ENCODE measurements at places on chromosomes 4 and X.
A peak's percentile ranks its signal among the peaks of the same experiment; 100 is the strongest.

GRCh38 chr4:8002525-8003309 is 63.1 kb upstream of the AFAP1 start:
- no peak for DNase-seq

DNA sequence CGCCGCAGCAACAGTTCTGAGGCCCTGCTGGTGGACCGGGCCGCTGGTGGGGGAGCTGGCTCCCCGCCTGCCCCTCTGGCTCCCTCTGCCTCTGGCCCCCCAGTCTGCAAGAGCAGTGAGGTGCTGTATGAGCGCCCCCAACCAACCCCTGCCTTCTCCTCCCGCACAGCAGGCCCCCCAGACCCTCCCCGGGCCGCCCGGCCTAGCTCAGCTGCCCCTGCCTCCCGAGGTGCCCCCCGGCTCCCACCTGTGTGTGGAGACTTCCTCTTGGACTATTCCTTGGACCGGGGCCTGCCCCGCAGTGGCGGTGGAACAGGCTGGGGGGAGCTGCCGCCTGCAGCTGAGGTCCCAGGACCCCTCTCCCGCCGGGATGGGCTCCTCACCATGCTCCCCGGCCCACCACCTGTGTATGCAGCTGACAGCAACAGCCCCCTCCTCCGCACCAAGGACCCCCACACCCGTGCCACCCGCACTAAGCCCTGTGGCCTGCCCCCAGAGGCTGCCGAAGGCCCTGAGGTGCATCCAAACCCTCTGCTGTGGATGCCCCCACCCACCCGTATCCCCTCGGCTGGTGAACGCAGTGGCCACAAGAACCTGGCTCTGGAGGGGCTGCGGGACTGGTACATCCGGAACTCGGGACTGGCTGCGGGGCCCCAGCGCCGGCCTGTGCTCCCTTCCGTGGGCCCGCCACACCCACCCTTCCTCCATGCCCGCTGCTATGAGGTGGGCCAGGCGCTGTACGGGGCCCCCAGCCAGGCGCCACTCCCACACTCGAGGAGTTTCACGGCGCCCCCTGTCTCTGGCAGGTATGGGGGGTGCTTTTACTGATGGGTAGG is 6.3 kb downstream of the PRAF2 start:
- no peak for DNase-seq

DNA sequence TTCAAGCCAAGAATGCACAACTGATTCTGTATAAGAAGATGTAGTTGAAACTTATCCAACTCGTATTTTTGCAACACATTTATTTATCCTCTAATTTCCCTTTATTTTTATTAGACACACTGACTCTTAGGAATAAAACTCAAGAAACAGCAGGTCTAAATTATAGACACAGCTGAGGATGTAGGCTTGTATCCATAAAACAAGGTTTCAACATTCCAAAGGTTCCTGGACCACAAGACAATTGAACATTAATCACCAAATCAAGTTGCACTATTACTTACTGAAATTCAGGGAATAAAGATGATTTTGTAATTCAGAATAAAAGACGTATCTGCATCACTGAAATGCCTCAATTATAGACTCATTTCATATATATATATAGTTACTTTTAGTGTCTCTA is 683.5 kb upstream of the GRIA3 start:
- no peak for DNase-seq

DNA sequence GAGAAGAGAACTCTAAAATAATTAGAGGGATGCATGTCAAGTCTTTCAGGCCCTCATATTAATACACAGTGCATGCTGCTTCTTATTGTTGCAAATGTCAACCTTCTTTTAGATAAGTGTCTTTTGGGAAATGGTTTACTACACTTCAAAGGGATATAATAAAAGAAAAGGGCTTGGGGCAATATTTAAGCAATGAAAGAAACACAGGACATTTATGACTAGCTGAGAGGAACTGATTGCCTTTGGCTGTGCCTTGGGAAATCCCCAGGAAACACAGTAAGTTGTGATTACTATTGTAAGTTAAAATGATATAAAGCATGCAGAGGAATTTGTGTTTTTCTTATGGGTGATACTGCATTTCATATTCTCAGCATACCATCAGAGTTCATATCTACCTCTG is 1036.2 kb upstream of the GRID2 start:
- no peak for DNase-seq

DNA sequence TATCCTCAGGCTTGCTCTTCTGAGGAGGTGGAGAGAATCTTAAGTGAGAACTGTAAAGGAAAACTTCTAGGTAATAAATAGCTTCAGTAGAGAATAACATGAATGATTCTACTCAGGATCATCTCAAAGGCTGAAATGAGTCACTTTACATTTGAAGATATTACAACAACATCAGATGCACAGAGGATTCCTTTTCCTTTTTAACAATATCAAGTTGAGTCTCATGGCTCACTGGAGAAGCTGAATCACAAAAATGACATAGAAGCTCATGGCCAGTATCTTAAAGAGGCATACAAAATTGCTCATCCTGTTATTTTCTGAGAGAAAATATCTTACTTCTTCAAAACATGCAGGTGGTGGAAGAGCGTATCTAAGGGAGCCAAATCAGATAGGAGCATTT is 72.5 kb upstream of the EMCN start:
- no peak for DNase-seq

DNA sequence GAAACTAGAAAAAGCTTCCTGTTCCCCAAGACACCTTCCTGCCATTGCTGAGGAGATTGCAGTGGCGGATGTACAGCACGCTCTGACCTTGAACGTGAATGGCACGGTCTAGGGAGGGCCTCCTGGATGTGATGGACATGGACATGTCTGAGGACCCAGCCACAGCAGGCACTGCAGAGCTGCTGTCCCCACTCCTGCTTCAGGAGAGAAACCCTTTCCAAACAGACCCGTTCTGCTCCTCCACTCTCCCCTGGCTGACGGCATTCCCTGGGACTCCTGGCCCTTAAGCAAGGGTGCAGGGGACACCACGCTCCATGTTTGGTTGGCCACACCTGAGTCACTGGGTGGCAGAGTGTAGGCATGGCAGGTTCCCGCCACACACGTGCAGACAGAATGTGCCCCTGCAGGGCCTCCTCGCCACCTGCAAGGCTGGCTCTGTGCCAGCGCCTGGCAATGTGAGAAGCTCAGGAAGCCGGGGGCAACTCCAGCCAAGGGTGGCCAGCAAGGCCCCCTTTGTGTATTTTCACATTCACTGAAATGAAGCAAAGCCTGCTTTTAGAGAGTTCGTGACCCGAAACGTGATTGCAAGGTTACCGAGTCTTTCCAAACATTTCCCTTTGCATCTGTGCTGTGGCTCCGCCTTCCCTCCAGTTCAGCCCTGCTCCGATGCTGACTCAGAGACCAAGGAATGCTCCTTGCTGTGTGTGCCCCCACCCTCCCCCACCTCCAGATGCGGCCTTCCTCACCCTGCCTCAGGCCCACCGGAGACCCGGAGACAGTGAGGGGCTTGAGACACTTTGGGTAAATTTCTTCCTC is 46.1 kb downstream of the HTRA3 start:
- DNase-seq: no peak

- no peak for DNase-seq
Measured at GRCh38 chr4:144733566-144733965, 87.6 kb downstream of the HHIP start.

- no peak for DNase-seq
Measured at GRCh38 chr4:42344749-42345148, 52.5 kb upstream of the SHISA3 start.

DNA sequence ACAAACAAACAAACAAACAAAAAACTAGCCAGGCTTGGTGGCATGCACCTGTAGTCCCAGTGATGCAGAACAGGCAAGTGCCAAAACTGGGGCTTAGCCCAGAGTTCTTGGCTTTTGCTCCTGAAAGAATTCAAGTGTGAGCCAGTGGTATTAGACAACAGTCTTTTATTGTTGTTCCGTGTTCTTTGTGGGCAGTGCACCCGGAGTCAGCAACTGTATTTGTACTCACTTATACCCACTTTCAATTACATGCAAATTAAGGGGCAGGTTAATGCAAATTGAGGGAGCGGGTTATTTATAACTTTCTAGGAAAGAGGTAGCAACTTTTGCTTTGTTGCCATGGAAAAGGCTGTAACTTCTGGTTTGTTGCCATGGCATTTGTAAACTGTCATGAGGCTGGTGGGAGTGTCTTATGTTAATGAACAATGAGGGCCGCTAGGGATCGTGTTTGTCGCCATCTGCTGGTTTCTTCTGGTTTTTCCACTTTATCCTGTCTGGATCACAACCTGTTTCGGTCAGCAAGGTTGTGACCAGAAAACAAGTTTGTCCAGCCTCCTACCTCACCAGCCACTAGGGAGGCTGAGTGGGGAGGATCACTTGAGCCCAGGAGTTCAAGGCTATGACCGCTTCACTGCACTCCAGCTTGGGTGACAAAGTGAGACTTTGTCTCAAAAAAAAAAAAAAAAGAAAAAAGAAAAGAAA is 88.8 kb upstream of the ESX1 start:
- peak; percentile 32 for DNase-seq

DNA sequence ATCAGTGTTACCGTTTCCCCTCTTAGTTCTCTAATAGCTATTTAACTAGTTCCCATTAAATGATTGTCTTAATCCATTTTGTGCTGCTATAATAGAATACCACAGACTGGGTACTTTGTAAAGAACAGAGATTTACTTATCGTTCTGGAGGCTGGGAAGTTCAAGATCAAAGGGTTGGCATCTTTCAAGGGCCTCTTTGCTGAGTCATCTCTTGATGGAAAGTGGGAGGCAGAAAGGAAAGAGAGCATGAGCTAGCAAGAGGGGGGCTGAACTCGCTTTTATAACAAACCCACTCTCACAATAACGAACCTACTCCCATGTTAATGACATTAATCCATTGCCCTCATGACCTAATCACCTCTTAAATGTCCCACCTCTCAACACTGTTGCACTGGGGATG is 17.4 kb upstream of the NKX3-2 start:
- DNase-seq: no peak

GRCh38 chr4:156999175-156999517 is 27.5 kb upstream of the PDGFC start:
- no peak for DNase-seq

GRCh38 chr4:106365613-106366012 is 3.0 kb downstream of the GIMD1 start:
- DNase-seq: no peak

DNA sequence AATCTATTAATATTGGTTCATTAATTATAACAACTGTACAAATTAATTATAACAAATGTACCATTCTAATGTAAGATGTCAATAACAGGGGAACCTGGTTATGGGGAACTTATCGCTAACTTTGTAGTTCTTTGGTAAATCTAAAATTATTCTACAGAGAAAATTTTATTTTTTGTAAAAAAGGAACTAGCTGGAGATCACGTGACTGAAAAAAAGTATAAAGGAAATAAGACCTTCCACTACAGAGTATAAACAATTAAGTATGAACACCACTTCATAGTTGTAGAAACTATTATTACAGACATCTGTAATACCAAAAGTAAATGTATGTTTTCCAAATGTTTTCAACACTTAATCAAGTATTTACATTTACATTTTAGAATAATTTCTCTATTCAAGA is 77.9 kb upstream of the DKK2 start:
- no peak for DNase-seq

- DNase-seq: no peak
Measured at GRCh38 chr4:186074189-186074588, 5.2 kb downstream of the TLR3 start.

DNA sequence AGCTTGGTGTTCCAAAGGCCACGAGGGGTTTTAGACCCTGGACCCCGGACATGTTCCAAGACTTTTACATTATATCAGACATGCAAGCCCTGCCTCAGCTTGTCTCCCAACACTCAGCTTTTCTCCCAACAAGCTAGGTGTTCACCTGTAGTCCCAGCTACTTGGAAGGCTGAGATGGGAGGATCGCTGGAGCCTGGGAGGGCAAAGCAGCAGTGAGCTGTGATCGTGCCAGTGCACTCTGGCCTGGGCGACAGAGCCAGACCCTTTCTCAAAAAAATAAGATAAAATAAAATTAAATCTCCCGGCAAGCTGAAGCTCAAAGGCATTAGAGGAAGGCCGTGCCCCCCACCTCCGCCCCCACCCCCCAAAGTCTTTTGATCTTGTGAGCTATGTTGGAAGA is 13.7 kb downstream of the CTAG1A start:
- DNase-seq: no peak

- no peak for DNase-seq
Measured at GRCh38 chr4:52199574-52200338, 148.7 kb downstream of the SPATA18 start.

GRCh38 chr4:107699466-107700206 is 20.4 kb downstream of the PAPSS1 start:
- DNase-seq: no peak

GRCh38 chr4:2292646-2293108 is 30.8 kb upstream of the MXD4 start:
- DNase-seq: no peak

DNA sequence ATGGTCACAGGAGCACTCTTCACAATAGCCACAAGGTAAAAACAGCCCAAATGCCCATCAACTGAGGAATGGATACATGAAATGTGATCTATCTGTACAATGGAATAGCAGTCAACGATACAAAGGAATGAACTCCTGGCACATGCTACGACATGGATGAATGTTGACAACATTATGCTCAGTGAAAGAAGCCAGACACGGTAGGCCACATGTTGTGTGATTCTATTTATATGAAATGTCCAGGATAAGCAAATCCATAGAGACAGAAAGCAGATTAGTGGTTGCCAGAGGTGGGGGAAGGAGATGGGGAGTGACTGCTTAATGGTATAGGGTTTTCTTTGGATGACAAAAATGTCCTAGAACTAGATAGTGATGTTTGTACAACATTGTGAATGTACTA is 58.7 kb upstream of the GPM6B start:
- no peak for DNase-seq

DNA sequence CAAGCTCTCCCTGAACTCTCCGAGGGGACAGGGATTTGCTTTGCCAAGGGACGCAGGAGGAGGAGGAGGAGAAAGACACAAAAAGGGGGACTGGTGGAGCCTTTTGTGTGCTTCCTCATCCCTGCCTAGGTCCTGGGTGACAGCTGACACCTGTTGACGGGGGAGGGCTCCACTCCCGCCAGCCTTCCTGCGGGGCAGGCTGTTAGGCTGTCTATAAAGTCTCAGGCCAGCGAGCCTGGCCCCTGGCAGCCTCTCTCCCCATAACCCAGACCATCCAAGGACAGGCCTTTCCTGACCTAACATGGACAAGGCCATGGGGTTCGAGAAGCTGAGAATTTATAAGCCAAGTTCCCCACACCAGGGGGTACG is 832 bp upstream of the EVC2 start:
- DNase-seq: no peak

DNA sequence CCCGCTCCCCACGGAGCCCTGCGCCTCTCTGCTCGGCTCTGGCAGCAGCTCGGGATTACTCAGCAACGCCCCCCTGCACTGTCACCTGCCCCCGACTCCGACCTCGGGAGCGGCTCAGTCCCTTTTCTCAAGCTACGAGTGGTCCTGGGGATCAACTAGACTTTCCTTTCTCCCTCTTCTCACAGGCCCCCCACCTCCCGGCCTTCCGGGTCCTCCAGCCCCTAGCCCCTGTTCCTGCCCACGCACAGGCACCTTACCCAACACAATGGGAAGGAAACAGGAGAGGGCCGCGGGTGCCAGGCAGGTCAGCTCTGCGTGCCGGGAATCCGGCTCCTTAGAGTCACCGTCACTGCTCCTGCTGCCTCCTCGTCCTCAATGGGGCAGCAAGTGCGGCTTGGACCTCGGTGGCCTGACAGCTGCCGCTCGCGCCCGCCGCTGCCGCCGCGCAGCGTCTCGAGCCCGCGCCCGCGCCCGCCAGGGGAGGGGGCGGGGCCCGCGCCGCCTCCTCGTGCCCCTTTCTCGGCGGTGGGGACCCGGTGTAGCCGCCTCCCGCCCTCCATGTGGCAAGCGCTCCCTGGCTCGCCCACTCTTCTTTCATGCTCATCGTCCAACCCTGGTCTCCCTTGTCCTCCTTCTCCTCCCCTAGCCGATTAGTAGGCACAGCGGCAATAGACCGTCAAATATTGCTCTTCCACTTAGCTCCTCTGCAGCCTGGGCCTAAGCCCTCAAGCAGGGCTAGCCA is at the start of gene RAB9B:
Gene RAB9B, minus strand, starts transcription at position 455 of the 742 bp plus-strand sequence. CDS start 6,473 bp downstream, outside the sequence.
- DNase-seq: peak; percentile 55
